Subcutaneous preadipocyte (primary cell): ENCODE measurements at places on chromosomes 4 and X. TPM values are rescaled to one million over a fixed set of nuclear protein-coding genes. Genes with fewer than 3 reads are reported as not detected.

Gene LRRC66
- 0.37 and 0.98 TPM in 2 replicates for total RNA-seq

Gene SHROOM4
- total RNA-seq, result 0.37 and 0.39 TPM in 2 replicates

Gene TBX22
- not detected in 2 replicates for total RNA-seq

Gene RXFP1
- 0.98 and 2.6 TPM in 2 replicates for total RNA-seq

Gene BEND2
- not detected in 2 replicates for total RNA-seq

Gene ALAS2
- total RNA-seq, result not detected in 2 replicates

Gene ANAPC10
- total RNA-seq, result 25.8 and 27.2 TPM in 2 replicates
